ENCODE measurements at places on chromosomes 1 and 21.

DNA sequence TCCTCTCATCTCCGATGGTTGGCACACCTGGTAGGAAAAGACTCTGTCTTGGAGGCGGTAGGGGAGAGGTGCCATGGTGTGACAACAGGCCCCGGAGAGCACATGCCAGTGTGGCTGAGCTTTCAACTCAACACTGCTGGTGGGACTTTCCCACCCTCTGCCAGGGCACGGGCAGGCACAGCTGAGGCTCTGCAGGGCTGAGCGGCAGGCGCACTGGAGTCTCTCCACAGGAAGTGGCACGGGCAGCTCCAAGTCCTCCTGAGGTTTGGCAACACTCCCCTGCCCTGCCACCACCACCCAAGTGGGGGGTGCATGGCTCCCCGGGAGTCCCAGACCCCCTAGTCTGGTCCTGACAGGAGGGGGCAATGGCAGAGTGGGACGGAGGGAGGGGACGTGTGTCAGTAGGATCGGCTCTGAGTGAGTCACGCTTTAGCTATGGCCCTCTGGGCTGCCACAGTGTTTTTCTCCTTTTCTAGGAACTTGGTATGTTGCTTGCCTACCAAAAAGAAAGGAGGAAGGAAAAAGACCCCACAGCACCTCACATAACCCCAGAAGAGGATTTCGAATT, 27.3 kb upstream of the EVA1B start:
- no peak for DNase-seq

GRCh38 chr1:2644591-2645101, 11.8 kb upstream of the MMEL1 start:
- no peak for DNase-seq

DNA sequence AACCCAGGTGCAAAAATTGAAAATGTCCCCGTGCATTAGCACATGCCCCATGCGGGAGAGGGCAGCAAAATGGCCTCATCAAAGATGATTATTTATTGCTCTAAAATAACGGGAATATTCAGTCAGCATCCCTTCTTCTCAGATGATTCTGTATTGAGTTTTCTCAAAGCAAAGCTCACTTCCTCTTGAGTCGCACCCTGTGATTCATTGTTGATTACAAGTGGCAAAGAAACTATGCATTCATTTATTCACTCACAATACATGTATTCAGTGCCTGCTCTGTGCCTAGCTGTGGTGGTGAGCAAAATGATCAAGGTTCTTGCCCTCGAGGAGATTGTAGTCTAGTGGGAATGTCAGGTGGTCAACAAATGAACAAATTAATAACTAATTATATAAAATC, 226.0 kb upstream of the KAZN start:
- DNase-seq = no peak

GRCh38 chr1:5734996-5735395, 257.2 kb downstream of the NPHP4 start:
- DNase-seq = no peak

DNA sequence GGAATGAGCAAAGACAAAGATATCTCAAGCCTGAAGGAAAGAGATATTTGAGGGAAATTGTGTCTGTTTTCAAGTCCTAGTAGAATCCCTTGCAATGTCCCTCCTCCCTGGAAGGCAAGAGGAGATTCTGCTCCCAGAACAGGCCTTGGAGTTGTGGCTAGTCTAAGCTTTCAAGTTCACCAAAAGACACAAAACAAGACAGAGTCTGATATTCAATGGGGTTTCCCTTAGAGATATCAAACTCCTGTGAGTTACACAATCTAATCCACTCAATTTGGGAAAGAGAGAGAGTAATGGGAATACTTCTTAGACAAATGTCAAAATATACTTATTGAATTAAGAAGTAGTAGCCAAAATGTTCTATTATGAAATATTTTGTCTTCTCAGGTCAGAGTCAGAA, 162.8 kb upstream of the ADAMTS5 start:
- DNase-seq = no peak

- DNase-seq = no peak
Observed at GRCh38 chr1:229296541-229296941, 25.6 kb downstream of the RAB4A start.

GRCh38 chr1:34460193-34460592, 283.5 kb downstream of the C1orf94 start:
- peak; percentile 53 for DNase-seq

DNA sequence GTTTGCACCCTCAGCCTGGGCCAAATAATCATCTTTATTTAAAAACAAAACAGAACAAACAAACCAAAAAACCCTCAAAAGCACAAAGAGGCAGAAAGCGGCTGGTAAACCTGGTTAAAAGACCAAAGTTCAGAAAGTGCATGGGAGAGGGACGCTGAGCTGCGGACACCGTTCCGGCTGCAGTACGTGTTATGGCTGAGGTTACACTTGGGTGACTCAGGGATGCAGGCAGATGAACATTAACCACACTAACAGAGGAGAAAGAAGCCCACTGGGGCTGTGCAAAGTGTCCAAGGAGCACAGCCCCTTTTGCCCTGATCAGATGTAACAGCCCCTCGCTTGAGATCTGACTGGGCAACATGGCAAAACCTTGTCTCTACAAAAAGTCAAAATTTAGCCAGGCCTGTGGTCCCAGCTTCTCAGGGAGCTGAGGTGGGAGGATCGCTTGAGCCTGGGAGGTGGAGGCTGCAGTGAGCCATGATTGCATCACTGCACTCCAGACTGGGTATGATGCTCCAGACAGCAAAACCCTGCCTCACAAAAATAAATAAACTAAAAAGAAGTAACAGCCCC, 28.3 kb downstream of the GPR157 start:
- DNase-seq = no peak

GRCh38 chr1:180092931-180093650, 61.6 kb upstream of the QSOX1 start:
- DNase-seq = no peak

- no peak for DNase-seq
Observed at GRCh38 chr1:55987491-55988249, 591.7 kb downstream of the PLPP3 start.

- no peak for DNase-seq
Observed at GRCh38 chr1:150008699-150009098, 1.8 kb downstream of the OTUD7B start.

DNA sequence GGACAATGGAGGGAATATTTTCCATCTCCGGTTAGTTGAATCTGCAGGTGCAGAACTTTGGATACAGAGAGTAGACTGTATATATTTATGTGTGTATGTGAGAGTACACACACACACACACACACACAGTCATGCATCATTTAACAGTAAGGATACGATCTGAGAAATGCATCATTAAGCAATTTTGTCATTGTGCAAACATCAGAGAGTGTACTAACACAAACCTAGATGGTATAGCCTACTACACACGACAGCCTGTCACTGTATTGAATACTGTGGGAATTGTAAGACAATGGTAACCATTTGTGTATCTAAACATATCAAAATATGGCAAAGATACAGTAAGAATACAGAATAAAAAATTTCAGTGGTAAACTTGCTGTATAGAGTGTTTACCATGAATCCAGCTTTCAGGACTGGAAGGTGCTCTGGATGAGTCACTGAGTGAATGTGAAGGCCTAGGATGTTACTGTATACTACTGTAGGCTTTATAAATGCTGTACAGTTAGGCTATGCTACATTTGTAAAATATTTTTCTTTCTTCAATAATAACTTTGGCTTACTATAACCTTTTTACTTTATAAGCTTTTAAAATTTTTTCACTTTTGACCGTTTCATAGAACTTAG, 138.5 kb downstream of the ZZZ3 start:
- DNase-seq = no peak

GRCh38 chr1:77824079-77824478, 44.6 kb downstream of the MIGA1 start:
- DNase-seq = no peak

- DNase-seq = no peak
Observed at GRCh38 chr1:178849918-178850317, 21.0 kb downstream of the ANGPTL1 start.

DNA sequence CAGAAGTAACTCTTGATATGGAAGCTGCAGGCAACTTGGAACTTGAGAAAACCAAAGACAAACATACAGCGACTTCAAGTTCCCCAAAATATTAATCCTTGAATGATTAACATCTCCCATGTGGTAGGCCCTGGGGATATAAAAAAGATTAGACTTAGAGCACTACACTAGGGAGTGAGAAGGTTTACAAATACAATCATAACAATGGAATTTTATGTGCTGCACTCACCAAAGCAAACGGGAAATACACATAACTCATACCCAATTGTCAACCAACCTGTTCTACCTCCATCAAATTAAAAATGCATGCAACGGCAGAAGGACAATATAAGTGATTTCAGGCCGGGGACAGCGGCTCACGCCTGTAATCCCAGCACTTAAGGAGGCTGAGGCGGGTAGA, 3.7 kb downstream of the SMYD3 start:
- no peak for DNase-seq

- DNase-seq = no peak
Observed at GRCh38 chr1:204113896-204114295, 37.9 kb downstream of the ETNK2 start.

- DNase-seq = no peak
Observed at GRCh38 chr1:214537872-214538473, 13.4 kb downstream of the PTPN14 start.

GRCh38 chr1:18139198-18139981, 31.8 kb downstream of the IGSF21 start:
- peak; percentile 48 for DNase-seq

- DNase-seq = no peak
Observed at GRCh38 chr1:158159597-158159996, 21.1 kb upstream of the CD1D start.

GRCh38 chr1:9422911-9423505, 116.3 kb upstream of the SLC25A33 start:
- DNase-seq = no peak

- DNase-seq = no peak
Observed at GRCh38 chr1:118958937-118959631, 29.1 kb downstream of the TBX15 start.

- no peak for DNase-seq
Observed at GRCh38 chr1:225941942-225942222, 862 bp upstream of the LEFTY2 start.

DNA sequence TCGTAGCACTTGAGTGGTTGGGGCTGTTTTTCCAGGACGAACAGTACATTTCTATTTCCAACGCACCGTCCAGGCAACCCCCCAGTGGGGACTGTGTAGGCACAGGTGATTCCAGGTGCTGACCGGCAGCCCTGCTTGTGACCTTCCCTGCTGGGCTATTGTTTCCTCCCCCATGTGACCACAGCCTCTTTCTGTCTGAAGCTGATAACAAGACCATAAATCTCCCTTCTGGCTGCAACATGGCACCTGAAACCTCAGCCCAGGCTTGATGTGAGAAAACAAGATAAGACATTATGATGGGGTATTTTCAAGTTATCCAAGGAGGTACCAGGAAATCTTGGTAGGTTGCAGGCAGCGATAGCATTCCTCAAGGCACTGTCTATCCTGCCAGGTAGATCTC, 48.2 kb downstream of the HLX start:
- DNase-seq = peak; percentile 63

DNA sequence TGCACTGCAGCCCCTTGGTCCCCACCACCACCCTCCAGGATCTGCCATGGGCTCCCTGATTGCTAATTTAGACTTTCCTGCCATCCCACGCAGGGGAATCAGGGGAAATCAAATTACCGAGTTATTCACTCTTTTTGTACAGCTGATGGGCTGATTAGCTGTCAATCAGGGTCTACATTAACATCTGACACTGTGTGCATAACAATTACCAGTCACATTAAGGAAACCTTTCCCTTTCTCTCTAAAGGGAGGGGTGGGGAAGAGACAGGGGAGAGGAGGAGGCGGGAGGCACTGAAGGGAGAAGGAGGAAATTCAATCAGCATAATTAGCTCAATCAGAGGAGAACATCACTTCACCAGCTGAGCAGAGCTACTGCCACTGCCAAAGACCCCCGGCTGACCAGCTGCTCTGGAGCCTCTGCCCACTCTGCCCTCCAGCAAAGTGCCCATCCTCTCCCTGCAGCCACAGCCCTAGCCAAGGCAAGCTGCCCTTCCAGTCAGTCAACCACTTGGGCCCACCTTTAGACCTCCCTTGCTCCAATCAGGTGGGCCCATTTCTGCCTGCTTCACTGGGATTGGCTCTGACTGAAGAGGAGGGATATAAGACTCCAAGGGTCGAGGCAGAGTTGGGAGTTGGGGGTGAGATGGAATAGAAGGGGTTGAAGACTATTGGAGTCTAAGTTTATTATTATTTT, 199.3 kb upstream of the ZC3H12A start:
- DNase-seq = peak; percentile 14

GRCh38 chr1:6110326-6110725, 64.6 kb downstream of the KCNAB2 start:
- no peak for DNase-seq

Measured in K562 (cell line).